ENCODE measurements at places on chromosomes 7 and 10. TPM values are rescaled to one million over a fixed set of nuclear protein-coding genes. Genes with fewer than 3 reads are reported as not detected.

GRCh38 chr7:151539088-151539671 is 19.5 kb upstream of the RHEB start:
- DNase-seq, result no peak

DNA sequence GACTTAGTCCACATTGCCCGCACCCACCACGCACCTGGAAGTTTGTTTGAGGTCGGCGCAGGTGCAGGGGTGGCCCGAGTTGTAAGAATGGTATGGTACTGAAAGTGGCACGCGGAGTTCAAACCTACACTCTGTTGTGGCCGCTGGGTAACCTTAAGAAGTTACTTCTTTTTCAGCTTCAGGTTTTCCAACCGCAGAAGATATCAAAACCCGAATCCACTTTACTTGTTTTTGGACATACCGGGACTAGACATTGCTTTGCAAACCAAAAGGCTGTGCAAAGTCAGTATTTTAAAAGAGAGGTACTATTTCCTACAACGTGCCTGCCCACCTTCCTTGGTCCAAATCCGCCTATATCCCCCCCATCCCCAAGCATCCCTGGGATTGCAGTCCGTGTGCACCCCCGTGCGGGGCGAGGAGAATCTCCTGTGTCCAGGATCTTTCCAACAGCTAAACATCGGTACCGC is 1.0 kb downstream of the IGFBP3 start:
- no peak for DNase-seq

GRCh38 chr10:99685597-99685967 is 26.3 kb downstream of the ENTPD7 start:
- DNase-seq, result no peak

- no peak for DNase-seq
These were observed 17.7 kb upstream of the ASB4 start for GRCh38 chr7:95467912-95468607.

GRCh38 chr10:48470115-48470892 is 134.6 kb downstream of the ARHGAP22 start:
- DNase-seq, result peak; percentile 4

- DNase-seq, result no peak
These were observed 138.0 kb downstream of the FRMD4A start for GRCh38 chr10:14192746-14193145.

- no peak for DNase-seq
These were observed 13.4 kb upstream of the CRYGN start for GRCh38 chr7:151453326-151453791.

DNA sequence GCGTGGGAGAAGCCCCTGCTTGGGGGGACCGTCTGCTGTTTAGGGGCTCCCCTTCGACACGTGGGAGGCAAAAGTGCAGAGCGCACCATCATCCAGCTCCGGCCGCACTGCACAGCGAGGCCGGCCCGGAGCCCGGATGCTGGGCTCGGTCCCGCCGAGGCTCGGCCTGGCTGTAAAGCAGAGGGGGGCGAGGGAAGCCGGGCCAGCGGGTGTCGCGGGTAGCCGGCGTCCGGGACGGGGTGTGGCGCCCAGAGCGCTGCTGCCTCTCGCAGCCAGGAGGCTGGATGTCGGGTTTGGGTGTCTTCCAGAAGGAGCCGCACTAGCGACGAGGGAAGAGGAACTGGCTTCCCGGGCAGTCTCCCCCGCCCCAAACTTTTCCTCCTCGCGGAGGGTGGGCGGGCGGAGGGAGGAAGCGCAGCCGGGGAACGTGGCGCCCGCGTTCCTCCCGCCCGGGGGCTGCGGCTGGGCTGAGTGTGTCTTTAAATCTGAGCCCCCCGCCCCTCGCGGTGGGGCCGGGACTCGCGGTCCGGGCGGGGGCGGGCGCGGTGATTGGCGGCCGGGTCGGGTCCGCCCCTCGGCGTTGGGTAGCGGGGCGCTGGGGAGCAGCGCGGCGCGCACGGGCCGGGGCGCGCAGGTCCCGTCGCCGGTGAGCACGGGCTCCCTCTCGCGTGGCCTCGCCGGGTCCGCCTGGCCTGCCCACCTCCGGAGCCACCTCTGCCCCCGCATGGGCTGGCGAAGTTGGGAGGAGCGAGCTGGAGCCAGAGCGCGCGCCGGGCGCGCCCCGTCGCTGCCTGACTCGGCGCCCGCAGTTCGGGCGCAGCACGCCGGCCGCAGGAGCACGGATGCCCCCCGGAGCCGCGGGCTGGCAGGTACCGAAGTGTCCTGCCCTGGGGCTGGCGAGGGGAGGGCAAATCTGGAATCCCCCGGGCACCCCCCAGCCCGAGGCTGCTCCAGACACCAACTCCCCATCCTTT is at the start of gene PALD1:
TSS of gene PALD1 (plus strand) at position 577 of the 974 bp plus-strand sequence. CDS start 47,185 bp downstream, outside the sequence.
- DNase-seq, result peak; percentile 41

GRCh38 chr7:158030071-158030470 is 557.6 kb downstream of the PTPRN2 start:
- no peak for DNase-seq

DNA sequence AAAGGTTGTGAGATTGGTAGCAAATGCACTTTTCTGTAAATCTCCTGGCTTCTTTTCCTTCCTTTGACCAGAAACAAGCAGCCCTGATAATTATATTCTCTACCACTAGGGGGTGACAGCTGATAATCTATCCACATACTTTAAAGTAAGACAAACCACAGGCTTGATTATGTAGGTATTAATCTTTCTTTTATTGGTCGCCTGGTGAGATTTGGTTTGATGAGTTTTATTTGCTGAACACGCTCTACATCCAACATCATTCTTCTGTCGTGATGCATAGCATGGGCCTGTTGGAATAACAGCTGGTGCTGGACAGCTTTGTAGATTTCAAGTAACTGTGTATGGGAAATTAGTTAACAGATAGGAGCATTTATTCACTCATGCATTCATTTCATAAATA is 63.5 kb downstream of the ZNF365 start:
- no peak for DNase-seq

- DNase-seq, result no peak
These were observed 79.0 kb downstream of the AUTS2 start for GRCh38 chr7:69677054-69677852.

DNA sequence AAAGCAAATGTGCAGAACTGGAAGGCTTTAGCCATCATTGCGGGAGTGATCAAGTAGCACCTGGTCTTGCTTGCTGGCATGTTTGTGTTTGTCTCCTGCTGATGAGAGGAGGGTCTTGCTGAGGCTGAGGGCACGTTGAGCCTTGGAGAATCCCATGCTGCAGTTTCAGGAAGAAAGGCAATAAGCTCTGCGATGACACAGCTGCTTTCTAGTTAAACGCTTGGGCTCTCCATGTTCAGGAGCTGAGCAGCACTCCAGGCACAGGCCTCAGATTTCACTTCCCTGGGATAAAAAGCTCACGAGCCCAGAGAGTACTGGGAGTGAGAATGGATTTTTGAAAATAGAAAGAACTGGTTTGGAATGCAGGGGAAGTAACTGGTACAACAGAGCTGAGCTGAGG is 100.8 kb downstream of the LRRC18 start:
- no peak for DNase-seq

GRCh38 chr7:90958647-90959046 is 305.6 kb upstream of the FZD1 start:
- no peak for DNase-seq

GRCh38 chr7:39336442-39336841 is 229.8 kb upstream of the YAE1 start:
- DNase-seq, result no peak

- DNase-seq, result no peak
These were observed 143.1 kb upstream of the STK17A start for GRCh38 chr7:43439631-43440401.

The DNAJC12 gene
- total RNA-seq, result 0.31 TPM

The GJD4 gene
- not detected for total RNA-seq

The NPFFR1 gene
- total RNA-seq, result not detected

The ARHGAP22 gene
- total RNA-seq, result 0.82 TPM

The SLC13A1 gene
- not detected for total RNA-seq

The TSPAN12 gene
- total RNA-seq, result not detected

The PRKAR2B gene
- 0.71 TPM for total RNA-seq

The DGKB gene
- not detected for total RNA-seq

The MSS51 gene
- total RNA-seq, result 5.2 TPM

The SLC26A3 gene
- total RNA-seq, result not detected

All from activated B cell treated with CpG ODN at 0.5 μM for 24 hours (primary cell).